Stimulated activated CD8-positive, alpha-beta memory T cell treated with anti-CD3 and anti-CD28 coated beads, Interleukin-4, amount 100 ng/mL, for 4 hours (primary cell): ENCODE measurements at places on chromosomes 2 and 18.

DNA sequence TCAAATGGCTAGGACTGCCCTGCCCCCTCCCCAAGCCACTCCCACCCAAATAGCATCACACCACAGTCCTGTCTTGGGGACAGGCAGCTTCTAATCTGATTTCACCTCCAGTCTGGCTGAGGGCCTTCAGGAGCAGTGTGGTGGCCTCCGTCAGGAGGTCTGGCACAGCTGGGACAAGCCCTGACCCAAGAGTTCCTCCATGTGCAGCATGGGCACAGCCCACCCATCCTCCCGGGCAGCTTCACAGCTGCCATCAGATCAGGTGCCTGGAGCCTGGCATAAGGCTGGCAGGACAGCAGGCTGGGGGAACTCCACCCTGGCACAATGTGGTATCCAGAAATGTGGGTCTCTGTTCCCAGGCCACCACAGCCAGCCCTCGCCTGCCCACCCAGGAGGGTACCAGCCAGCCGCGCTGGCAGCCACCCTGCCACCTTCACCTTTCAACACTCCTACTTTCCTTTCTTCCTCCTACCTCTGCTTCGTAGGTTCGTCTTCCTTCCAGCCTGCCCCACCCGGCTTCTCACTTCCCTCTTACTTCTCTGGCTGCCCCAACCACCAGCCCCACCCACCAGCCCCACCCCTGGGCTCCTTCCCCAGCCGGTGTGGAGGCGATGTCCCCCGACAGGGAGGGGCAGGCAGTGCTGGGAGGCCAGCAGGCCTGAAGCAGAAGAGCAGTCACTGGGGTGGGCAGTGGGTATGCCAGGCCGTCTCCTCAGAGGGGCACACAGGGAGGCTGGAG, at the start of gene CAPG:
CAPG (minus strand) TSS at position 522 of the 739 bp plus-strand sequence. CDS start 8,221 bp downstream, outside the sequence.
- no peak for DNase-seq

- no peak for DNase-seq
Observed at GRCh38 chr2:236673126-236673822, 103.6 kb downstream of the ACKR3 start.

DNA sequence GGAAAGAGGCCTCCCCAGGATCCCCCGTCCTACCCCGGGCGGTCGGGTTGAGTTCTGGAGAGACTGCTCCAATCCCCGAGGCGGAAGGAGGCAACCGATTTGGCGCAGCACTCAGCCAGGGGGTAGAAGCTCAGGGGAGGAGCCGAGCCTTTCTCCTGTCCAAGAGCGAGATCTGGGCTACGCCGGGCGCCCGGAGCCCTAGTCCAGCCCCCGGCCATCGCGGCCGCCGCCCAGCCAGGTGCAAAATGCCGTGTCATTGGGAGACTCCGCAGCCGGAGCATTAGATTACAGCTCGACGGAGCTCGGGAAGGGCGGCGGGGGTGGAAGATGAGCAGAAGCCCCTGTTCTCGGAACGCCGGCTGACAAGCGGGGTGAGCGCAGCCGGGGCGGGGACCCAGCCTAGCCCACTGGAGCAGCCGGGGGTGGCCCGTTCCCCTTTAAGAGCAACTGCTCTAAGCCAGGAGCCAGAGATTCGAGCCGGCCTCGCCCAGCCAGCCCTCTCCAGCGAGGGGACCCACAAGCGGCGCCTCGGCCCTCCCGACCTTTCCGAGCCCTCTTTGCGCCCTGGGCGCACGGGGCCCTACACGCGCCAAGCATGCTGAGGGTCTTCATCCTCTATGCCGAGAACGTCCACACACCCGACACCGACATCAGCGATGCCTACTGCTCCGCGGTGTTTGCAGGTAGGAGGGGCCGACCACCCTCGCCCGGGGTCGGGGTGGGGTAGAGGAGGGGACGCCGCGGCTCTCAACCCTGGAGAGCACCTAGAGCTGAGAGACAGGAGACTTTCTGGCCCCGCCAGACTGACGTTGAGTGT, at the start of gene DYSF:
DYSF (plus strand) TSS at position 158 of the 817 bp plus-strand sequence.
- no peak for DNase-seq

DNA sequence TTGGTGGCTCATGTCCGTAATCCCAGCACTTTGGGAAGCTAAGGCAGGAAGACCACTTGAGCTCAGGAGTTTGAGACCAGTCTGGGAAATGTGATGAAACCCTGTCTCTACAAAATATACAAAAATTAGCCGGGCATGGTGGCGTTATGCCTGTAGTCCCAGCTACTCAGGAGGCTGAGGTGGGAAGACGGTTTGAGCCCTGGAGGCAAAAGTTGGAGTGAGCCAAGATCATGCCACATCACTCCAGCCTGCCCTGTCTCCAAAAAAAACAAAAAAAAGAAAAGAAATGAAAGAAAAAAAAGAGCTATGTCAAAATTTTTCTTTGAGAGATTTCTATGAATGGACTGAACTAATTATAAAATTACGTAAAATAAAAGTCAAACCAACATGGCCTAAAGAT, 34.7 kb downstream of the ROCK2 start:
- no peak for DNase-seq

- no peak for DNase-seq
Observed at GRCh38 chr2:168312036-168312822, 64.8 kb upstream of the STK39 start.

GRCh38 chr18:38297910-38298309, 732.3 kb upstream of the CELF4 start:
- DNase-seq: no peak

GRCh38 chr2:214753455-214753854, 56.0 kb downstream of the BARD1 start:
- DNase-seq: no peak

- no peak for DNase-seq
Observed at GRCh38 chr2:60745330-60745729, 10.7 kb upstream of the PAPOLG start.

- DNase-seq: no peak
Observed at GRCh38 chr2:38960609-38961320, 71.1 kb downstream of the ARHGEF33 start.

GRCh38 chr2:120764991-120765677, 29.5 kb downstream of the GLI2 start:
- DNase-seq: no peak

GRCh38 chr2:241741016-241741415, 6.6 kb downstream of the D2HGDH start:
- no peak for DNase-seq

DNA sequence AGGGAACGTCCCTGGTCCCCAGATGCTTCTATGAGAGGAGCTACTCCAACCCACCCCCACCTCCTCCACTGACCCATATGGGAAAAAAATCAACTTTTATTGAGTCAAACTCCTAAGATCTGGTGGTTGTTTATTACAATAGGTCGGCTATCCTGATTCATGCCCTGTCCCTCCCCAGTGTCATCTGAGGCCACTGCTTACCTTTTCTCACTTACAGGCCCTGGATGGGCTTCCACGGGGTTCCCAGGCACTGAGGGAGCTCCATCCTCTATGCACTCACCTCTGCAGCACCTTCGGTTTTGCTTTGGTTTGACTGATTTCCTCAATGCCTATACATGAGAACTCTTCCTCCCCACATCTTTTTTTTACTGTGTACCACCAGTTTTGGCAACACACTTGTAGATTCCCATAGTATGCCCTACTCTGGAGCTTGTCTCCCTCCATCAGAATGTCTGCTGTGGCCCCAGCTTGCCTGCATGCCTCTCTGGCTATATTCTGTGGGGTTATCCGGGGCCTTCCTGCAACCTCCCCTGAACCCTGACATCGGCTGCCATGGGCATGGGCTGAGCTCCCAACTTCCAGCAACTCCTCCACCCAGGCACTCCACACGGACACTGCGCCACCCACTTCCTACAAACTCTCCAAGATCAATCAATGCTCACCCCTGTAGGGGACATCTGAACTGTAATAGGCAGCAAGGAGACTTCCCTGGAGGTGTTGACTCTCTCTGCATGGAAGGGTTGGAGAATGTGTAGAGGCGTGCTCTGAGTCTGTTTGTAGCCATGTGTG, 236.1 kb downstream of the VAPA start:
- no peak for DNase-seq

GRCh38 chr18:46630160-46630559, 26.9 kb downstream of the LOXHD1 start:
- no peak for DNase-seq

DNA sequence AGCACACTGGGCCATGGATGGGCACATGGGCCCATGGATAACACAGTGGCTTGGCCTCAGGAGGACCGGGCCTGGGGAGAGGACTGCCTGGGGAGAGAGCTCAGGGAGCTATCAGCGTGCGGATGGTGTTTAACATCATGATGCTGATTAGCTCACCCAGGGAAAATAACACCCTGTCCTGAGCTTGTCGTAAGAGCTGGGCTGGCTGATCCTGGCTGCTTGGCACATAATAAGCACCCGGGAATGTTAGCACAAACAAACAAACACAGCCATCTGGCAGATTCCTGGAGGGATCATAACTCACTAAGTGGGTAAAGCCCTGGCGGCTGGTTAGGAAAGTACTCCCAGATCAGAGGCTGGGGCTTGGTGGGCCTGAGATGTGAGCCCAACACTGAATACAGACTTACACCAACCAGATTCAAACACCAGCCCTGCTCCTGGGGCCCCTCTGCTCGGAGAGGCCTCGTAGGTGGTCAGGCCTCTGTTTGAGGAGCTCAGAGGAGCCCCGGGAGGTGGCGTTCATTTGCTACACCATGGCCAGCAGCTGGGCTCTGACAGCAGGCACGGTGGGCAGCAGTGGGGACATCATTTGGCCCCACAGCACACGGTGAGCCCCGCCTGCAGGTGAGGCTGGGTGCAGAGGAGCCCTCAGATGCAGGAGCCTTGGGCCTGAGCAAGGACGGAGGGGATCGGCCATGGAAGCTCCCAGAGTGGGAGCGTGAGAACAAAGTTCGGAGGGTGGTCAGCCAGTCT, 193.4 kb upstream of the HDAC4 start:
- no peak for DNase-seq

- no peak for DNase-seq
Observed at GRCh38 chr2:124187948-124188347, 162.9 kb downstream of the CNTNAP5 start.

GRCh38 chr2:43480874-43481273, 115.0 kb downstream of the THADA start:
- no peak for DNase-seq

- no peak for DNase-seq
Observed at GRCh38 chr18:36811430-36811829, 17.4 kb downstream of the TPGS2 start.

DNA sequence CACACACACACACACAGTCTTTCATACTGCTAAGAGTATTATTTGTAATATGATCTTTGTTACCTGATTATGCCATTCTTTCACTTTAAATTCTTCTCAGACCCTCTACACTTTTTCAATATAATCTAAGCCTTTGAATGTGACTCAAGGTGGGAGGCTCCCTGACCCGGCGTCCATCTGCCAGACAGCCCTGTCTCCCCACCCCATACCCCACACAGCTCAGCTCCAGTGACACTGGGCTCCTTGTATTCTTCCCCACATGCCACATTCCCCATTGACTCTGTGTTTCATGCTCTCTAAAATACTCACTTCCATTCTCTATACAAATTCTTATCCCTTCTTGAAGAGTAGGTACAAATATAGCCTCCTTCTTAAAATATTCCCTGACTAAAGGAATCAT, 442.2 kb downstream of the TGIF1 start:
- no peak for DNase-seq

DNA sequence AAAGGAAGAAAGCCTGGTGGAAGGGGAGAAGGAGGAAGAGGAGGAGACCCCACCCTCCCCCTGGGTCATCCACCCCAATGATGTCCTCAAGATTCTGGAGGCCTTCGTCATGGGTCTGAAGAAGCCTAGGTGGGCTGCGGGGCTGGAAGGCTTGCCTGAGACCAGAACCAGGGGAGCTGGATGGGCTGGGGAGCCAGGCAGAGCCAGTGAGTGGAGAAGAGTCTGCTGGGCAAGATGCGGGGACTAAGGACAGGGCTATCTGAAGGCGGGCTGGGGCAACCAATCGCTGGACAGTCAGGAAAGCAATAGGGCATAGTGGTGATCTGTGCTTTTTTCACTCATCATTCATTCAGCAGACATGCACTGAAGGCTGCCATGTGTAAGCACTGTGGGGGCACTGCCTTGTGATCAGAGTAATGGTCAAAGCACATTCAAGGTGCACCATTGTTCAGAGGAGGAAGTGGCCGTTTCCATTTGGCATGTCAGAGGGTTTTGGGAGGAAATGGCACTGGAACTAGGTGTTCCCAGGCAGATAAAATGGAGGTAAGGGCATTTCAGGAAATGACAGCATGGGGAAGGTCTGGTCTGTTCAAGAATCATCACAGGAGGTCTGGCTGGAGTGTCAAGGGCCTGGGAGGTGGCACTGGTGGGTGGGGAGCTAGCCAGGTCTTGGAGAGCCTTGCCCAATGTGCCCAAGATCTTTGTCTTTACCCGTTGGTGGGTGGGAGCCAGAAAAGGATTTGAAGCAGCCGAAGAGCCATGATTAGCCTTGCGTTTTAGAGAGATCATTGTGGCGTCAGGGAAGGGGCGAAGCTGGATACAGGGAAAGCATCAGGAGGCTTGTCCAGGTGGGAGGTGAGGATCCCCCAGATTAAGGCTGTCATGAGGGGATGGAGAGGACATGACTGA, 24.2 kb downstream of the OTOF start:
- no peak for DNase-seq

- DNase-seq: no peak
Observed at GRCh38 chr2:28325173-28325566, 67.5 kb upstream of the FOSL2 start.

GRCh38 chr18:14179306-14179705, 47.1 kb upstream of the ZNF519 start:
- DNase-seq: no peak

DNA sequence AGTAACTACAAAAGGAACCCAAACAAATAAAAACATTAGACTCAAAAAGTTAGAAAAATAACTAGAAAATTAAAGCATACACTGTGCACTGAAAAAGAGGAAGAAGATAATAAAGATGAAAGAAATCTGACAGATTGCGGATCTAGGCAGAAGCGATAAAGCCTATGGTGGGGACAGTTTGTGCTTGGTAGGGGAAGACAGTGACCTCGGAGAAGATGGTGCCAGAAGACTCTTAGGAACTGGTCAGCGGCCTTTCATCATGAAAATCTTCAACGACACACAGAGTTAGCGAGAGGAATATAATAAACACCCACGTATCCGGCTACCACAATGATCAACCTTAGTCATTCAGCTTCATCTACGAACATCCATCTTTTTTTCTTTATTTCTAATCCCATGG, 180.5 kb downstream of the HDAC4 start:
- DNase-seq: no peak

GRCh38 chr2:149146876-149147275, 108.4 kb downstream of the LYPD6B start:
- DNase-seq: no peak

DNA sequence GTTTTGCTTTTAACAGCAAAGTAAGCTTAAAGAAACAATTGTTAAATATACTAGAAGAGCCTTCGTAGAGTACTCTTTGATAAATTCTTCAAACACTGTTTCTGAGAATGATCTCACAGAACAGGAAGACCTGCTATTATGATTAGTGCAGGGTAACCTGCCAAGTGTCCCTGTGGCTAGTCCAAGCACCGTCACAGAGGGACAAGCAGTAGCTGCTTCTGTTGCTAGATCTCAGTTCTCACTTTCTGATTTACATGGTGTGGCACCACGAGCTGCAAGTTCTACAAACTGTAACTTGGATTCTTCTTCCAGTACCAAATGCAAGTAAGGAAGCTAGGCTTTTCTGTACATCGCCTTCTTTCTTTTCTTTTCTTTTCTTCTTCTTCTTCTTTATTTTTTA, 121.5 kb downstream of the PIEZO2 start:
- no peak for DNase-seq
